ENCODE measurements at places on chromosomes 11 and 22.

DNA sequence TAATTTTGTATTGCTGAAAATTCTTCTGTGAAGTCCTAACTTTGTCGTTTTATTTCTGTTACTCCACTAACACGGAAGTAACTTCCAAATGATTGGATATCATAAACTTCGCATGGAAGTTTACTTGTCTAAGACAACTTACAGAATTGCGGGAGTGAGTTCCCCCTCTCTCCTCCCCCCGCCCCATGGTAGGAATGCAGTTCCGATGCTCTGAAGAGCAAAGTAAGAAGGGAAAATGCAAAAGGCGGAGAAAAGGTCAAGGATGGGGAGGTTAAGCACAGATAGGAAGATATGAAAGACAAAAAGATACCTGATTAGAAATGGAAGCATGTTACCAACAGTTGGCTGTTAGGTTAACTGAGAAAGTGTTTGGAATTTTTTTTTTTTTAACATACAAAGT, 1.3 kb downstream of the EIF3M start:
- no peak for DNase-seq

GRCh38 chr11:96390488-96390792, 627 bp downstream of the JRKL start:
- no peak for DNase-seq

DNA sequence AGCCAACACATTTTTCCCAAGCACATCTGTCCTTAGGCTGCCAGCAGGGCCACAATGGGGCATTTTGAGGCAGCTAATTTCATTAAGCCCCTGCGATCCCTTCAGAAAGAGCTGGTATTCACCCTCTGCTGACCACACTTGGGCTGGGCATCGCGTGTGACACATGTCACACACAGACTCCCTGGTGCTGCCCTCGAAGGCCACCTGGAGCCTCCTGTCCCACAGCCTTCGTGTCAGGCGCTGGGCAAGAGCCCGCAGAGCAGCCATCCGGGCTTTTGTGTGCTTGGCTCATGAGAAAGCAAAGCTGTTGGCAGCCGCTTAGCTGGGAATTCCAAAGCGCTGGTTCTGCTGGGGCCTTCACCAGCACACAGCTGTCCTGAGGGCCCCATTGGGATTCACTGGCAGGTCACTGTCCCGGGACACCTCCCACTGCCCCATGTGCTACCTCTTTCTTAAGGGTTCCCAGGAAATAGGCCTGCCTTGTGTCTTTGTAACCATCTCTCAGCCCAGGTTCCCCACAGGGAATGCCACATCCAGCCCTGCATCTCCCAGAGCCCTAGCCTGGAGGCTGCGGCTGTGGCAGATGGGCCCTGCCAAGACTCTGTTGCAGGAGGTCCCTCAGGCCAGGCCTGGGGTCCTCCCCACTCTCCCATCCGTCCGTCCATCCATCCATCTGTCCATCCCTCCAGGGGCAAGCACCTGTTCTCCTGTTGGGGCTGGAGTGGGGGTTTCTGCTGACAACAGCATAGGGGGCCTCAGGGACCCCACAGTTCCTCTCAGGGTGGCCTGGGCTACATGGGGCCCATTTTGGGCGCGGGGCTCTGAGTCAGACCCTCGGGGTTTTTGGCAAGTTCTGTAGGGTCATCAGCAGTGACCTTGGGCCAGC, 4.9 kb downstream of the CLDN5 start:
- no peak for DNase-seq

GRCh38 chr22:46761539-46762237, 762 bp upstream of the TBC1D22A start:
- DNase-seq: no peak

DNA sequence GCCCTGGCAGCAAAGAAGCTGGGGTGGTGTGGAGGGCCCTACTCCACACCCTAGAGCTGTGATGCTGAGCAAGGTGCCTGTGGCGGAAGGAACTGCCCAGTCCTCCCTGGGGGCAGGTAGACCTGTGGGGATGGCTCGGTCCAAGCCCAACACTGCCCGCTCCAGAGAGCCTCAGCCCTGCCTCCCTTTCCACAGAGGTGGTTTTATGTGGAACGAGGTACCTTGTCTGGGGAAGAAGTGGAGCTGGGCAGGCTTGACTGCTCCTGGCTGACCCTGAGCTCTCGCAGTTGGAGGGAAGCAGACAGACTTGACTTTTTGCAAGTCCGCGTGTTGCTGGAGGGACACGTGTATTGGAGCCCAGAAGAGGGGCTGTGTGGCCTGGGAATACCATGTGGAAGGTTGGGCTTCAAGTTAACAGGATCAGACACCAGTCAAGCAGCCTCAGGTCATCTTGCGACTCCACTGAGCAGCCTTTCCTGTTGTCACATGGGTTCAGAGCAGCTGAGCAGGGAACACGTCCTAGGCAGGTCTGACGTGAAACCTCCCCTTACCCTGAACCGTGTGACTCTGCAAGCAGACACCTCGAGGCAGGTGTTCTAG, 117.7 kb downstream of the CACNA1I start:
- DNase-seq: no peak

DNA sequence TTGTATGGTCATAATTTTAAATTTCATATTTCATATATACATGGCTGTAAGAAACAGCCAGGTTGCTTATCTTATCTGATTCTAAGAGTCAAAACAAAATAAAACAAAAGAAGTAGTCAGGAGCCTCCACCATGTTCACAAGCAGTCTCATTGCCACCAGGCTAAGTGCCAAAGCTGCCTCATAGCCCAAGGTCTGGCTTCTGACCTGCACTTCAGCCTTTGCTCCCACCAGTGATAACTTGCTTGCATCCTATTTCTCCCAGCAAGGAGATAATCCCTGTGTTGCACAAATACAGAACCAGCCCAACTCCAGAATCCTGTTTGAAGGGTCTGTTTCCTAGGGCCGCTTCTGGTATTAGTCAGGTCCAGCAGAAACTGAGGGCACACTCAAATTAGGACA, 53.9 kb upstream of the TSKU start:
- no peak for DNase-seq

DNA sequence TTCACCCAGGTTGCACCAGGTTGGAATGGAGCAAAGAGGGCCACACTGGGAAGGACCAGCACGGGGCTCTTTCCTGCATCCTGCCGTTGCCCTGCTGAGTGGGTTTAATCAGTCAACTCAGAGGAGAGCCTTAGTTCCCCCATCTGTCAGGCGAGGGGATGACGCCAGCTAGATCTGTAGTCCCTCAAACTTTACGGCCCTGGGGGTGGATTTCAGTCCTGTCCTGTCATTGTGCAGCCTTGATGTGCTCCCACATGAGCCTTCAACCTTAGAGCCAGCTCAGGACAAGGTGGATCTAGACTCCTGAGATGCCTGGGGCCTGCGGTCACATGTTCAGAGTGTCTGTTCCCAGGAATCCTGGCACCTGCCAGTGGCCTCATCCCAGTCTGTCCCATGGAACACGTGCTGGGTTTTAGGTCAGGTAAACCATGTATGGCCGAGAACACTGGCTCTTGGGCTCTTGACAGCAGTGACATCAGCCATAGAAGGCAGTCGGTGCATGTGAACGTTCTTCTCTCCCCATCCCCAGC, 104.3 kb downstream of the BCR start:
- DNase-seq: no peak

- DNase-seq: no peak
These were observed 76.7 kb downstream of the PISD start for GRCh38 chr22:31585161-31585859.

DNA sequence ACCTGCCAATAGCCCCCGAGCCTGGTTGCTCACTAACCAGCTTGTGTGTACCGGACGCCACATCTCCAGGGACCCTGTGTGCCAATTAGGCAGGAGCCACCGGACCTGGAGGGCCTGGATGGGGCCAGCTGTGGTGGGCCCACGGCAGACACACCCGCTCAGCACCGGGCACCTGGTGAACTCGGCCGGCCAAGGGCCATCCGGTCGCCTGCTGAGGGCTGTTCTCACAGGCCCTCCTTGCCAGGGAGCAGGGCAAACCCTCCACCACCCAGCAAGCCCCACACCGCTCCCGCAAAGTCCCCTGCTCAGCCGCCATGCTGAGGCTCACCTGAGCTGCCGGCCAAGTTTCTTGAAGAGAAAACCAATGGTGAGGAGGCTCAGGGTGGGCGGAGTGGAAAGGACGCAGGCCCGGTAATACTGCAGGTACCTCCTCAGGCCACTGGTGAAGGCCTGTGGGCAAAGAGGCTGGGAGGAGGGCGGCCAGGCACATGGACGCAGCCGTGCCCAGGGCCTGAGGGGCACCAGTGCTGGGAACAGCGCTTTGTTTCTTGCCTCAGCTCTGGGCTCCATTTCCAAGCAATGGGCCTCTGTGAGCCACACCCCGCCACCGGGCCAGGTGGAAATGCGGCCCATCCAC, 17.1 kb downstream of the TUBGCP6 start:
- DNase-seq: no peak

GRCh38 chr22:23715806-23716375, 25.1 kb downstream of the RGL4 start:
- DNase-seq: no peak

- DNase-seq: no peak
These were observed 101.0 kb downstream of the ARL14EP start for GRCh38 chr11:30423886-30424285.

DNA sequence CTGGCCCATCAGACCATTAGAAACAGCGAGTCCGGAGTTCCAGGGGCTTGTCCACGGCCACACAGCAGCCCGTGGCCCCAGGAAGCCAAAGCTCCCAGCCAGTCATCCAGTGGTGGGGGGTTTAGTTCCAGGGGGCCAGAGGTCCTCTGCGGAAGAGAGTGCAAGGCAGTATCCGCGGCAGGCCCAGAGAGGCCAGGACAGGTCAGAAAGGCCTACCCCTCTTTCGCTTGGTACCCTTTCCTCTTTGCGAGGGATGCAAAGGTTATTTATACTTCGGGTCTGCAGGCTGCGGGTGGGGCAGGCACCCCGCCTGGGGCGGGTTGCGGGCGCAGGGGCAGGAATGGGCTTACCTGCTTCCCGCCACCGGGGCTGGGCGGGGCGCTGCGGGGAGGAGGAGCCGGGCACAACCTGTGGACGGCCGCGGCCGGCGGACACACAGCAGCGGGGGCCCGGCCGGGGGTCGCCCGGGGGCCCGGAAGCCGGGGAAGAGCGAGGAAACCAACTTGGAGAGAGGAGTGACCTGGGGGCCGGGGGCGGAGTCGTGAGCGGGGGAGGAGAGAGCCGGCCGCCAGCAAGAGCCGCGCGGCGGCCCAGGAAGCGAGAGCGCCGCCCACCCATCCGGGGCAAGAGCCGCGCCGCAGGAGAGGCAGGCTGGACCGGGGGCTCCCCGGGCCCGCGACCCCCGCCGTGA, at the start of gene SH3BP1:
Gene SH3BP1, plus strand, starts transcription at position 600 of the 691 bp plus-strand sequence. CDS start 119 bp downstream, outside the sequence.
- peak; percentile 47 for DNase-seq

- DNase-seq: peak; percentile 36
These were observed 33.7 kb upstream of the PRR5 start for GRCh38 chr22:44668190-44668885.

DNA sequence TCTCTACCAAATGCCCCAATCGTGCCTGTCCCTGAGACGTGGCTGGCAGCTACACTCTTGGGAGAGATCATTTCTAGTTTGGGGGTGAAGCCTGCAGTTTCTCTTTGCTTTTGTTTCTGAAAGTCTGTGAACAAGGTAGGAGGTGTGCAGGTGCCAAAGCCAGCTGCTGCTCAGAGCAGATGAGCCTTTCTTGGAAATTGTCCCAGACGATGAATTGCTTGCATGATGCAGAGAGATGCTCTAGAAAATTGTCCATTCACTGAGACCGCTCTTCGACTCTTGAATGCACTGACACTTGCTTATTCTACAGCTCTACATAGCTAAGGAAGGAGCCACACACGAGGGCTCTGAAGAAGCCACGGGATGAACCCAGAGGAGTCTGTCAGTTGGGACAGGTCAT, 225.6 kb upstream of the E2F8 start:
- DNase-seq: peak; percentile 37

DNA sequence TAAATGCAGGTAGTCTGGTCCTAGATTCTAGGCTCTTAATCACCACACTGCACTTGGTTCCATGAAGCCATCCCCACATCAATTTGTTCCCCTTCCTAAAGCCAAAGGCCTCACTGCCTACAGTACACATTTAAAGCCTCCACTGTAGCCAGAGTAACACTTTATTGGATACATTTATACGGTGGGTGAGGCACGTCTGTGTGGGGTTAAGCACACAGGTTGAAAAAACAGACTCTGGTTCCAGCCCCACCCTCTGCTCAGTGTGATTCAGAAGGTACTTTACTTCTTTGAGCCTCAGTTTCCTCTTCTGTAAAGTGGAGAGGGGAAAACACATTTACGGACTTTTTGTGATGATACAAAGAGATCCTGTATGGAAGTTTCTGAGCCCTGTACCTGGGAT, 22.5 kb downstream of the DSCAML1 start:
- DNase-seq: no peak

- DNase-seq: no peak
These were observed 6.4 kb upstream of the BMAL1 start for GRCh38 chr11:13271060-13271693.

DNA sequence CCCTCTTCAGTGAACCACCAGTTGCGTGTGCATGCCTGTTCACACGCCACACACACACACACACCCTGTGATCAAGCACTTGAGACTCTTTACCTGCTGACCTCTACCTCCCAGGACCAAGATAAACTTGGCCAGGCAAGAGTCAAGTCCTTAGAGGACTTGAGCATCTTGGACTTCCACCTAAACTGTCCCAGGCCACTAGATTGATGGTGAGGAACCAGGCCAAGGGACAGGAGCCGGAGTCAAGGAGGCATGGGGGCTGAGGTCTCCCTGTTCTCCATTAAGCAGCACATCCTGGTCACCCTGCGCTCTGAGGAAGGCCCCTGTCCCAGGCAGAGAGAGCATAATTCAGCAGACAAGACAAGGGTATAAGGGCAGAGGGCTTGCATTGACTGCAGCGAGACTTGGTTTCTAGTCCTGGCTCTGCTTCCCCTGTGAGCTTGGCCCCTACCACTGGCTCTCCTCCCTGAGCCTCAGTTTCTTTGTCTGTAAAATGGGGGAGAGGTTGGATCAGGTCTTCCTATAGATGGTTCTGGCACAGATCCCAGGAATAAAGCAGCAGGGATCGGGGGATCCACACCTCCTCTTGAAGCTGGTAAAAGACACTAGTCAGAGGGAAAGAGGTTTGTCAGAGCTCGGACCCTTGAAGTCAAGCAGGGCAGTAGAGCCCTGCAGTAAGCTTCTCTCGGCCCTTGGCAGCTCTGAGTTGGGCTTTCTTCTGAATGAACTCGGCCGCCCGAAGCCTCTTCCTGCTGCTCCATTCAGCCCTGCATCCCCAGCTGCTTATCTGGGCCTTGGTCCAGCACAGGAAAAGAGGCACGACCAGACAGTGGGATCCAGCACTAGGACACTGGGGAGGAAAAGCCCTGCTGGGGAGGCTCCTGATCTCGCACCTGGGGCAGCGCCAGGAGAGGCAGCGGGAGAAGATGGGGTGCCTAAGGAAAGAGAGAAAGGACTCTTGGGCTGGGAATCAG, 2.0 kb downstream of the CREB3L1 start:
- DNase-seq: no peak

GRCh38 chr11:76510060-76511047, 65.5 kb downstream of the EMSY start:
- no peak for DNase-seq

GRCh38 chr11:85699957-85700741, 14.2 kb upstream of the CCDC89 start:
- DNase-seq: no peak

Measured in NCI-H2171 (cell line).